ENCODE measurements at places on chromosomes 1 and 21.

DNA sequence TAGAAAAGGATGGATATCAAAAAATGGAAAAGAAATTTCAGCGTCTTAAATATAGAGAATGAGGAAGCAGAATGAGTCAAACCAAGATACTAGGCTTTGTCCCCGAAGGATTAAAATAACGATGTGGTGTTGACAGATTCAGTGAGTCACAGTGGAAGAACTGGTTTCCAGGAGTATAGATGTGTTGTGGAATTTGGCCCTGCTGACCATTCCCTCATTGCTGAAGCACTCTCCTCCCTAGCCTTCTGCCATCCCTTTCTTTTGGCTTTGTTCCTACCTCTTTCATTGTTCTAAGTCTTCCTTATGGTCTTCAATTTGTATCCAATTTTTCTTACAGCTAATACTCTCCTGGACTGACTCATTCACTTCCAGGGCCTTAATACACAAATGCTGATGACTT lies 23.1 kb upstream of the USP25 start:
- peak; percentile 97 for DNase-seq

DNA sequence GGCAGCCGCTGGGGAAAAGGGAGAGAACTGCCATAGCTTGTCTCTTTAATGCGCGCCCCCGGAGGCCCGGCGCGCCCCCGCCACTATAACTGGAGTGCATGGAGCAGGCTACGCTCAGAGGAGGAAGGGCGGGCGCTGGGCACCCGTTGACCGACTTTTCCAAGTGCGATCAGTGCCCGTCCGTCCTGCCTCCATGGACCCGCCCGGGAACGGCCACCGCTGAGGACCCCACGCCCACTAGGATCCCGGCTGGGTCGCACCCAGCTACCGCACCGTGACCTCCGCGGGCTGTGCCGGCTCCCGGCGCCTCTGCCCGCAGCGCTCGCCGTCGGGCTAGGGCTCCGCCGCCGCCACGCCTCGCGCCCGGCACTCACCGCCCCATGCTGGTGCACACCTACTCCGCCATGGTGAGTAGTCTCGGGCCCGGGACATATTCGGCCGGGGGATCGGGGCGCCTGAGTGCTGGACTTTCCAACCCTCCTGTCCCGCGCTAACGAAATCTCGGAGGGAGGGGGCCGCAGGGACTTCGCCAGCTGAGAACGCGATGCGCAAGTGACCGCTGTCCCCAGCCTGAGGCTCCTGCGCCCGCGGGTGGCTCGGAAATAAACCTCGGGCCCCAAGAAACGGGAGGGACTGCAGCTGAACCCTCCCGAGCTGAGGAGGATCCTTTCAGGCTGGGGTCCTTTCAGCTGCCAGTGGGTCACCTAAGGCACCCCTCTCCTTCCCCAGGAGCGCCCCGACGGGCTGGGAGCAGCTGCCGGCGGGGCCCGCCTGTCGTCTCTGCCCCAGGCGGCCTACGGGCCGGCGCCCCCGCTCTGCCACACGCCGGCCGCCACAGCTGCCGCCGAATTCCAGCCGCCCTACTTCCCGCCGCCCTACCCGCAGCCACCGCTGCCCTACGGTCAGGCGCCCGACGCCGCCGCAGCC lies at the start of gene TFAP2E:
TFAP2E (plus strand) TSS at position 117 of the 927 bp plus-strand sequence; CDS start at position 381, 264 bp downstream.
- DNase-seq = no peak

DNA sequence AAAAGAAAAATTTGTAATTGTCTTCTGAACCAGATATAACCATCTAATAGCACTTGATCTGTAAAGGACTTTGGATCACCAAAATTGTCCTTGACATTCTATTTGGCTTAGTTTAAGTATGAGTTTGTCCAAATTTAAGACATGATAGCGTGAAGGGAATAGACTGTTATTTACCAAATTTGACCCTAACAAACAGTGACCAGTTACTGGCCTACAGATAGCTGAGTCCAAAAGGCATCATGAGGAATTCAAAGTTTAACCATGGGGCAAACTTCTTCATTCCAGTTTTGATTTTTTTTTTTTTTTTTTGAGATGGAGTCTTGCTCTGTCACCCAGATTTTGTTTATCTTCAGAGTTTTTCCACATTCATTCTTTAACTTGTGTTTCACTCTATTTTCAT lies 38.5 kb downstream of the CLIC4 start:
- DNase-seq = no peak

DNA sequence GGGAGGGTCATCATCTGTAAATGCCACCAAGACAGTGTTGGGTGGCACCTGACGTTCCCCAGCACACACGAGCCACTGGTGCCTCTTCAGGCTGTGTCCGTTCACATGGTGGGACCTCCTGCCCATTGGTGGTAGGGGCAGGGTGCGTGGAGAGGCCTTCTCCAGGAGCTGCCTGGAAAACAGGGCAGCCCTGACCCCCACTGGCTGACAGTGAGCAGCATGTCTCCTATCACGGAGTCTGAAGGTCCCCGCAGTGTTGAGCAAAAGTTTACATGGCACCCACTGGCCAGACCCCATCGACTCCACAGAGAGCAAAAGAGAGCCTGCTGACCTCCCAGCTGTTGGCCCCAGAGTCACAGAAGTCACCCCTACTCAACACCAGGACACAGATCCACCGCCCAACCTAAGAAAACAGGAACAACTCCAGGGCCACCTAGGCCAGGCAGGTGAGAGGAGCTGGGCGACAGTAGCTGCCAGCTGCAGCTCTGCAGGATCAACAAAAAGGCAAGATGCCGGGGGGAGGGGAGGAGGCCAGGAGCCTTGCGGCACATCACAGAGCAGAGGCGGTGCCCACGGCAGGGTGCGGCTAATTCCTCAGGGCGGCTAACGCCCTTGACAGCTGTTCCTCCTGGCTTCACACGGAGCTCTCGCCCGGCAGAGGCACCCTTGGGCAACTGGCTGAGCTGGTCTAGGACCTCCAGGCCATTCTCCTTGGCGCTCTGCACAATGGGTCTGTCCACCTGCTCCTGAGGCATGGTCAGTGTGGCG lies 14.4 kb upstream of the IFI6 start:
- no peak for DNase-seq

- no peak for DNase-seq
Measured at GRCh38 chr1:3244025-3244926, 175.3 kb downstream of the PRDM16 start.

DNA sequence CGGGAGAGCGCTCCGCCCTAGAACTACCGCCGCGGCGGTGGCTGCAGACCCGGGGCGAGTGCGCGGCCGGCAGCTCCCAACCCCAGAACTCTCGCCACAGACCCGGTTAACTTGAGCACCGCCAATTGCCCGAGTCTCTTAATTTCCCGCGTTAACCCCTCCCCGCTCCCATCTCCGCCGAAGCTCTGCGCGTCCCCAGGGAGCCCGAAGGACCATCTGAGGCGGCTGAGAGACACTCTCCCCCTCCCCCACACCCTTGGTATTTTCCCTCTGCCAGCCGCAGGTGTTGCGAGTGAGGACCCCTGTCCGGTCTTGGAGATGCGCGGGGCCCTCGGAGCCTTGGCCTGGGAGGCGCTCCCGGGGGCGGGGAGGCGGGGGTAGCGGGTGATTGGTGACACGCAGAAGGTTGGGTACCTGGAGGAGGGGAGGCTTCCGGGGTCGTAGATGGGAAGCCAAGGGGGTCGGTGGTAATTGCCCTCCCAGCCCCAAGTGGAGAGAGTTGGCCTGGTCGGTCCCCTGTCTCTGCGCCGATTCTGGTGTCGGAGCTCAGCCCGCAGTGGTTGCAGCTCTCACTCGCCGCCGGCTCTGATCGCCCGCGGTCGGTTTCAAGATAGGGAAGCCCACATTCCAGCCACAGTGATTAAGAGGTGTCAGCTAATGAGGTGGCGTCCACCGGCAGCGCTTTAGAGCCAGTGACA lies 858 bp upstream of the SUSD4 start:
- DNase-seq = no peak

GRCh38 chr1:246775531-246776385 lies 51.5 kb downstream of the SCCPDH start:
- DNase-seq = no peak

GRCh38 chr1:166980383-166980782 lies 5.0 kb upstream of the ILDR2 start:
- DNase-seq = no peak
